Endodermal cell (in vitro differentiated cells): ENCODE measurements at places on chromosomes 7 and 10. TPM values are rescaled to one million over a fixed set of nuclear protein-coding genes. Genes with fewer than 3 reads are reported as not detected.

Gene KCND2
- 3.5 and 4.6 TPM in 2 replicates for total RNA-seq

Gene CCDC7
- total RNA-seq: 1.9 and 2.5 TPM in 2 replicates

Gene SUGCT
- 3.9 to 5.0 TPM (median 4.9 TPM) in 3 replicates for total RNA-seq

Gene SAMD9L
- total RNA-seq: not detected in 3 replicates

Gene CLIP2
- 35.8 to 46.0 TPM (median 44.3 TPM) in 3 replicates for total RNA-seq
